ENCODE measurements at places on chromosomes 6 and 20.

DNA sequence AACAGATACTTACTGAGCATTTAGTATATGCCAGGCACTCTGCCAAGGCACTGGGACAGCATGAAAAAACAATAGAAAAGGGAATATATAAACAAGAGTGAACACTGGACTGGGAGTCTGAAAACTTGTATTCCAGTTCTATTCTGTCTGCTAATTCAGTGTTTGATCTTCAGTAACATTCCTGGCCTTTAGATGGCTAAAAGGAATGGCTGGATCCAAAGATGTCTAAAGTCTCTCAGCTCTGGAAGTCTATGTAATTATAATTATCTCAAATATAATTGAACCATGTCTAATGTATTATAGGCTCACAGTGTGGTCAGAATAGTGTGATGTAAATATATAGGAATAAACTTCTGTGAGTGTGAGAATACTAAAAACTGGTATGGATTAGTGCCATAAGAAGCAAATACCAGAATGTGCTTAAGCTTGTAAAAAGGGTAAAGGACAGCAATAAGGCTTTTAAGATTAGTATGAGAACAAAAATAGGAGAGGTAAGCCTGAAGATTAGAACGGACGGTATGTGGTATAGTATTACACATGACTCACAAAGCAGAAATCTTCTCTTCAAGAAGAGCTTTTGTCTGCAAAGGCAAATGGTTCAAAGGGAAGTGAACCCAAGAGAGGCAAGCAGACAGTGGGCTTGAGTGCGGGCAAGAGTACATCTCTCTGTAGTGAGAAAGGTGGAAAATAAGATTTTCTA, 68.5 kb downstream of the TMEM200A start:
- DNase-seq: no peak

- DNase-seq: no peak
These were observed 43.8 kb downstream of the RALGAPA2 start for GRCh38 chr20:20668639-20669038.

DNA sequence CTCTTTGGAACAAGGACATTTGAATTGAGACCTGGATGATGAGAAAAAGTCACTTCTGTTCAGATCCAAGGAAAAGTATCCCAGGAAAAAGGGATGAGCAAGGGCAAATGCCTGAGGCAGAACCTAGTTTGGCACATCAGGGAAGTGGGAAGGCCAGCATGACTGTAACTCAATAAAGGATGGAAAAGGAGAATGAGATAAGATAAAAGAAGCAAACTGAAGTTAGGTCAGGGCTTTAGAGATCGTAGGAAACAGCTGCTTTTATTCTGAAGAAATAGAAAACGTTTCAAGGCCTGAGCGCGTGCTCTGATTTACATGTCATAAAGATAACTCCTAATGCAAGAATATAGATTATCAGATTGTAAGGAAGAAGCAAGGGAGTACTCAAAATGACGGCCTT, 450.0 kb downstream of the FRK start:
- no peak for DNase-seq

DNA sequence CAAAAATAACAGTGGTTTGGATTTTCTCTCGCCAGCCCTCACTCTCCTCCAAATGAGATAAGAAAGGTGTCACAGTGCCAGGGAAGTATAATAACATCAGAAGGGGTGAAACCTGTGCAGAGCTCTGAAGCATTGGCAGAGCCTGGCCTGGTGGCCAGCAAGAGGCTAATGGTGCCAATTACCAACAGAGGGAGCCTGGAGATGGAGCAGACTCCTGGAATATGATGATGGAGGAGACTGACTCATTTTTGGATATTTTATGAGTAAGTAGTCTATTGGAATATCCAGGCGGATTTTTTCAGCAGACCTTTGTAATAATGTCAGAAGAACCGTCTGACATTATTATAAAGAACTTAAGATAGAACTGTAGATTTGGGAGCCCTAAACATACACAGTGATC, 442.6 kb upstream of the MARCKS start:
- DNase-seq: no peak

- no peak for DNase-seq
These were observed 42.8 kb downstream of the CDH22 start for GRCh38 chr20:46265539-46265938.

- DNase-seq: no peak
These were observed 4.6 kb downstream of the JARID2 start for GRCh38 chr6:15250187-15251168.

DNA sequence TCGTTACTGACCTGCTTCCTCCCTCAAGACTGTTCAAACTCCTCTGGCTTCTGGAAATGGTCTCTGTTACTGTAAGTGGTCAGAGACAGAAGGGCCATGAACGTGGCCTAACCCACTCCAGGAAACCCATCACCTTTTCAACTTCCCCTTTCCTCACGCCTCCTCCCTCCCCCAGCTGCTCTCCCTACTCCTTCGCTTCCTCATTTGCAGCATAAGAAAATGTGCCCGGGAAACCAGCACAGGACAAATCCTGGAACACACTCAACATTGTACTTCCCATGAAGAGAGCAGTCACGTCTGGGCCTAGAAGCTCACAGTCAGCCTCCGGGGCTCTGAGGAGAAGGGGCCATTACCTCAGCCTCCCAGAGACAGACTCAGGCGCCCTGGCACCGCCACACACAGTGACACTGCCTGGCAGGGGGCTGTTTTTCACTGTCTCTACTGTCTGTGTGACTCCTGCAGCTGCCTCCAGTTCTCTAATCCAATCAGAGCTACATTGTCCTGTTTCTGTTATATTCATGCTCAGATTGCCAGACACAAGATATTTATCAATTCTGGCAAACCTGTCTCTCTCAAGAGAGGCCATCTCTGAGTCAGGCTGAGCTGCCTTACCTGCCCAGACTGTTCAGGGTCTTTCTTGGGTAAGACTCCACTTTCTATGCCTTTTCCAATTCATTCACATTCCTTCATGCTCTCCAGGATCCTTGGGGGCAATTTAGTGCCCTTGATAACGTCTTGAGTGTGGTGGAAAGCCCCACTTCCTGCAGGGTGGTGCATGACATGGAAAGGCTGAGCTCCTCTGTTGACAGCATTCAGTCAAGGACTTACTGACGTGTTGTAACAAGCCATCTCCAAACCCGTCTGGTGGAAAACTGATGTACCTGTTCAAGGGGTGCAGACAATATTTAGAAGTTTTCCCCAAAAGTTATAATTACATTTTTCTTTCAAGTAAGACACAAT, 242.2 kb downstream of the HIVEP2 start:
- no peak for DNase-seq

GRCh38 chr20:4875578-4876067, 125.7 kb downstream of the SLC23A2 start:
- no peak for DNase-seq

DNA sequence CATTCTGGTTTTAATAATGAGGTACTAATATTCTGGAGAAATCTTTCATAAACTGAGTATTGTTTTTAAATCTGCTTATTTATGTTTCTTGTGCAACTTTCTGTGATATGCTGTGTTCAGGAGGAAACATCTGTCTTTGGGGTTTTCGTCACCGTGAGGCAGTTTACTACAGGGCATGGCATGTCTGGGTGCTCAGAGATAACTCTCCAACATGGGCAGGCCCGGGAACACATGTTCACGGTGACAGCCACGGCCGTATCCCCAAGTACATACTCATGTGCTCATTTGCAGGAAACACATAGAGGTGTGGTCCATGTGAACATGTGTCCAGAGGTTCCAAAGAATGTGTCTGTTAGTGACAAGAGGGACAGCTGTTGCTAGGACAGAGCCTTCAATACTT, 62.1 kb upstream of the CNKSR3 start:
- no peak for DNase-seq

DNA sequence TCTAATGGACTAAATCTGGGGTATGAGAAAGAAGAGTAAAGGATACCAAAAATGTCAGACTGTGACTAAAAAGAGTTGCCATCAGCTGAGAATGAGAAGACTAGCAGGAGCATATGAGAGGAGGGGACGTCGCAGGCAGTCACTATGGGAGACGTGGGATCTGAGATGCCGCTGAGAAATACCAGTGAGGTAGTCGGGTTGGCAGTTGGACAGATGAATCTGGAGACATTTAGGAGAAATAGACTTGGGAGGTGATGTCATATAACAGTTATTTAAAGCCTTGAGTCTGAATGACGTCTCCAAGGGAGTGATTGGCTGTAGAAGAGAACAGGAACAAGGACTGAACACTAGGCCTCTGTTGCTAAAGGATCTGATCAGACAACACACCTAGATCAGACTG, 51.5 kb upstream of the TRIM26 start:
- DNase-seq: no peak

GRCh38 chr6:42278131-42278853, 60.6 kb upstream of the MRPS10 start:
- no peak for DNase-seq

GRCh38 chr6:33875696-33876095, 71.9 kb upstream of the MLN start:
- DNase-seq: no peak

GRCh38 chr6:166996406-166996805, 2.8 kb upstream of the CEP43 start:
- no peak for DNase-seq

- DNase-seq: no peak
These were observed 30.4 kb downstream of the SERPINB9 start for GRCh38 chr6:2872423-2873358.

- peak; percentile 60 for DNase-seq
These were observed 45.9 kb downstream of the ZNF217 start for GRCh38 chr20:53547664-53548239.

GRCh38 chr6:113860181-113860955, 3.2 kb downstream of the MARCKS start:
- no peak for DNase-seq

DNA sequence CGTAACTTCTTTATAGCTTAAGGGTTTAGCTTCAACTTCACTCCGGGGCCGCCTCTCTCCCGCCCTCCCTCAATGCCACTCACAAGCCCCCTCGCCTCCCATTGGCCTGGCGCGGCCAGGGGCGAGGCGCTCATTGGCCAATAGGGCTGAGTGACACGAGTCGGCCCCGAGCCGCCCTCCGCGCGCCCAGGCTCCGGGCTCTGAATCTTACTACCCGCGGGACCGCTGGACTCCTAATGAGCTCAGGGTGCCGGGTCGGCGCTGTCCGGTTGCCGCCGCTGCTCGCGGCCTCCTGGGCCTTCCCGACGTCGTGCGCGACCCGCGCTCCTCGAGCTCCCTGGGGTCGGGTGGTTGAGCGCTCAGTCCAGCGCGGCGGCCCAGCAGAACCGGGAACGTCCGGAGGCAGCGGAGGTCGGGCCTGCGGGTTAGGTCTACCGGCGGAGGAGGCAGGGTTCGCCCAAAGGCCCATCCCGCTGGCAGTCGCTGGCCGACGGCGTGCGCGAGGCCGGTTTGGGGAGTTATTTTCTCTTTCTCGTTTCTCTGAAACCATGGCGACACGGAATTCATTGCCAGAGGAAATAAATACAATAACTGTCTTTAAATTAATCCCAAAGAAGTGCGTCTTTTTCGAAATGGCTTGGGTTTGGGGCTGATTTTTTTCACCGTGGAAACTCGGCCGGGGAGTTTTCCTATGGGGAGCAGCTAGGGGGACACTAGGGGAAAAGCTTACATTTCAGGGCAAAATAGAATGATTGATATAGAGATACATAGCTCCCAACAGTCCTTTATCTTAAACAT, at the start of gene SIM1:
Gene SIM1, minus strand, starts transcription at position 19 of the 798 bp plus-strand sequence. CDS start 1,453 bp downstream, outside the sequence.
- no peak for DNase-seq

DNA sequence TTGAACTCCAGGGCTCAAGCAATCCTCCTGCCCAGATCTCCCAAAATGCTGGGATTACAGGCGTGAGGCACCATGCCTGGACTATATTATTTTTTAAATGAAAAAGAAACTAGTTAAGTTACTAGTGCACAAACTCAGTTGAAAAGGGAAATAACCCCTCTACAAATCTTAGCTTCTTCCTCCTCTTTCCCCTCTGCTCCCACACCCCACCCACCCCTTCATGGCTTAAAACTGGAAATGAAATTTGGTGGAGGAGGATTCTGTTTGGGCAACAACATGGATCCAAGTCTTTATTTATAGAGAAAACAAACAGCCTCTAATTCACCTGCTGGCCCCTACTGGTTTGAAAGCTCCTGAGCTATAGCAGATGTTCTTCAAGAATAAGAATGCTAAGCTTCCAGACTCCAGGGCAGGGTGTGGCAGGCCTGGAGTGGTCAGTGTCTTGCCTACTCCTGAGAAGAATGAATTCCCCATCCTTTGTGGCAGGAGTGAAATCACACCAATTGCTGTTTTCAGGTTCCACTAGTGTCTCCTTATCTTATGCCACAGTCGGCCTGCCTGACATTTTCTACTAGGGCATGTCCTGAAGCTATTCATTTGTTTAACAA, 73.5 kb downstream of the ZFP64 start:
- DNase-seq: no peak

DNA sequence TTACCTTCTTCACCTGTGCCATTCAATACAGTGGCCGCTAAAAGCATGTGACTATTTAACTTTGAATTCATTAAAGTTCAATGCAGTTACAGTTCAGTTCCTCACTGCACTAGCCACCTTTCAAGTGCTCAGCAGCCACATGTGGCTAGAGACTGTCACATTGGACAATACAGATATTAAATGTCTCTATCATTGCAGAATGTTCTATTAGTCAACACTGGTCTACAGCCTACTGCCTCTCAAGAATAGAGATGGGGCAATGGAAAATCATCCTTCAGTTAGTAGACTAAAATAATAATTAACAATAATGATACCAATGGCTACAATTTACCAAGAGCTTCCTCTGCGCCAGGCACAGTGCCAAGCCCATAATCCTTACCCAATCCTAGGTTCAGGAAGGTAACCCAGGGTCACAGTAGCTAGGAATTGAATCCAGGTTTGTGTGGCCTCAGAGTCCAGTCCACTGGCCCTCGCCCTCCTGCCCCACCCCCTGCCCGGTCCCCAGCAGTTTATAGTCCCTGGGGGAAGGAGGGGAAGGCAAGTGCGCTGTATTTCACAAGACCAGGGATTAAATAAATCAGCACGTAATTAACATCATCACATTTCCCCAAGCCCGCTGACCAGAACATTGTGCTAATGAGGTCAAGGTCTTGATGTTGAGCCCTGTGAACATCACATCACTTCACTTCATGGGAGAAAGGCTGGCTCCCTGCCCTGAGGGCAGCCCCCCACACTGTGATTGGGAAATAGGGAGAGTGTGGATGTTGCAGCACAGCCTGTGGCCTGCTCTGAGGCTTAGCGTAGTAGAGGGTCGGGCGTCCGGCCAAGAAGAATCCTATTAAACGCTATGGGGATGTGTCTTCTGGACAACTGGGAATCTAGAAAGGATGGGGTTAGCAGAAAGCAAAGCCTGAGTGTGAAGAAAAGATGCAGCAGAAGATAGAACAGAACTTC, 147.2 kb downstream of the VEGFA start:
- DNase-seq: no peak

- no peak for DNase-seq
These were observed 124.8 kb downstream of the CD164 start for GRCh38 chr6:109257494-109257893.

GRCh38 chr20:41715526-41715925, 97.3 kb upstream of the CHD6 start:
- no peak for DNase-seq

DNA sequence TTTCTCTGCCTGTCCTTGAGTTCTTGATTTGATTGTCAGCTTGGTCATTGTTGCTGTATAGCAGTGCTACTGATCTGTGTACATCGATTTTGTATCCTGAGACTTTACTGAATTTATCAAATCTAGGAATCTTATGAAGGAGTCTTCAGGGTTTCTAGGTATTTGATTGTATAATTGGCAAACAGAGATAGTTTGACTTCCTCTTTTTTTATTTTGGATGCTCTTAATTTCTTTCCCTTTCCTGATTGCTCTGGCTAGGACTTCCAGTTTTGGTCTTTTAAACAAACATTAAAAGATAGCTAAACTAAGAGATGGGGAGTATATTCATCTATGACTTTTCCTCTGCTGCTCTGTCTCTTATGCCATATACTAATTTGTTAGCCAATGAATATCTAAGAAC, 62.4 kb downstream of the NCOA7 start:
- DNase-seq: no peak

GRCh38 chr20:32930181-32930580, 71.5 kb downstream of the EFCAB8 start:
- no peak for DNase-seq
